ENCODE measurements at places on chromosomes 7 and 10.
A peak's percentile ranks its signal among the peaks of the same experiment; 100 is the strongest.

GRCh38 chr10:3785251-3785850 is 342 bp upstream of the KLF6 start:
- DNase-seq, result peak; percentile 99

GRCh38 chr10:6729071-6729774 is 149.1 kb upstream of the PRKCQ start:
- no peak for DNase-seq

DNA sequence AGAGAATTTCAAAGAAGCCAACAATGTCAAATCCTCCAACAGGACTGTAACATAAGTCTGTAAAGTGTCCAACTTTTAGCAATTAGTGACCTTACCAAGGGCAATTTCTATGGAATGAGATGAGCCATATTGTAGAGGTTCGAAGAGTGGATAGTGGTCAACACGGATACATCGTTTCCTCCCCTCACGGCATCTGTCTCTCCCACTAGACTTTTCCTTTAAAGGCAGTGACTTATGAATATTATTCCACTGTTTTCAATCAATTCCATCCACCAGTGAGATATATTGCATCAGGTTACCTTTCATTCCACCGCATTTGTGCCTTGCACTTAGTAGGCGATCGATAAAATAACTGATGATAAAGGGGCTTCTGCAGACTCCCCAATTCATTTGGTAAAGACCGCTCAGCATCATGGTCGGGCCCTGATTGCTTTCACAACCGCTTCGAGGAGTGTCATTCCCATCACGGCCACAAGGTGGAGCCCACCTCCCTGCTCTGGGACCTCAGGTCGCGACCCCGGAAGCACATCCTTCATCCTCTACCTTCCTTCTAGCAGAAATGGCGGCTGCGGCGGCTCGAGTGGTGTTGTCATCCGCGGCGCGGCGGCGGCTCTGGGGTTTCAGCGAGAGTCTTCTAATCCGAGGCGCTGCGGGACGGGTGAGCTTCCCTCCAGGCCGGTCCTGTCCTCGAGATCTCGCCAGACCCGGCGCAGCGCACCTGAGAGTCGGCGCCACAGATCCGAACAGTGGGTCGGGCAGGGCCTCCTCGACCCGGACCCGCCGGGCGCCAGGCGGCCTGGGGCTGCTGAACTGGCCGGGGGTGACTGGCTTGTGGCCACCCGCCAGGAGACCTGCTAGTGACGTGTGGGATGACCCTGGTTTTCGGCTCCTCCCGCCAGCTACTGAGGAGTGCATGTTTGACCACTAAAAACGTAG is at the start of gene PMPCB:
Gene PMPCB, plus strand, starts transcription at position 535 of the 936 bp plus-strand sequence. Its CDS starts 25 bp downstream, at position 560.
- DNase-seq, result peak; percentile 98

DNA sequence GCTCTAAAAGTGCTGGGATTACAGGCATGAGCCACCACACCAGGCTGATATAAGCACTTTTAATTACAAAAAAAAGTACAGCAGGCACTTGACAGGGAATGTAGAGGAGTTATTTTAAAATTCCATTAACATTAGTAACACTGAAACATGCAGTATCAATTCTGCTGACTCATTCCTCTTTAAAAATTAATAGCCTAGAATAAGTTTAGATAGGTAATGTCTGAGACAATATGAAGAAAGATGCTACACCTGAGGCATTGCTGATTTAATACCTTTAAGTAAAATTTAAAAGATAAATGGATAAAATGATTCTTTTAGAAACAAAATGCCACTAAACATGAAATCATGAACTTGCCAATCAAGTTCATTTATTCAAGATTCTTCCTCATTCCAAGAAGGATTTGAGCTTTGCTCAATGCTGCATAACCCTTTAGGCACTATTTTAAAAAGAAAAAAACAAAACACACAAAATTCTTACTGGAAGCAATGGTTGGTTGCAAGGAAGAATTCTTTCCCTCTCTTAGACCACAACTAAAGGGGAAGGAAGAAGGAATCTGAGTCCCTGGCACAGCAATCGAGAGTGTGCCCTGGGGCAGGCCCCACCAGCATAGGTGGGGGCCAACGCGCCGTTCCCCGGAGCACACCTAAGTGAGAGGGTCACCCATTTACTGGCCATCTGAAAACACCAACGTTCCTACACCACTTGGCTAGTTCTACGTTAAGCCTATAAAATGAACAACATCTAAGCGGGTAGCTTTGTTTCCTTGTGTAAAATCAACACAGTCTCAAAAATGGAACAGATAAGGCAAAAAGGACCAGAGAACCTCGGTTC is 26.6 kb downstream of the ESYT2 start:
- DNase-seq, result no peak

GRCh38 chr10:124530215-124530665 is 68.6 kb downstream of the LHPP start:
- peak; percentile 85 for DNase-seq

GRCh38 chr7:114663502-114663901 is 248.9 kb downstream of the FOXP2 start:
- DNase-seq, result no peak

GRCh38 chr7:88331322-88331721 is 24.6 kb upstream of the STEAP4 start:
- DNase-seq, result no peak

- DNase-seq, result no peak
Observed at GRCh38 chr10:61244261-61244775, 208.9 kb downstream of the TMEM26 start.

DNA sequence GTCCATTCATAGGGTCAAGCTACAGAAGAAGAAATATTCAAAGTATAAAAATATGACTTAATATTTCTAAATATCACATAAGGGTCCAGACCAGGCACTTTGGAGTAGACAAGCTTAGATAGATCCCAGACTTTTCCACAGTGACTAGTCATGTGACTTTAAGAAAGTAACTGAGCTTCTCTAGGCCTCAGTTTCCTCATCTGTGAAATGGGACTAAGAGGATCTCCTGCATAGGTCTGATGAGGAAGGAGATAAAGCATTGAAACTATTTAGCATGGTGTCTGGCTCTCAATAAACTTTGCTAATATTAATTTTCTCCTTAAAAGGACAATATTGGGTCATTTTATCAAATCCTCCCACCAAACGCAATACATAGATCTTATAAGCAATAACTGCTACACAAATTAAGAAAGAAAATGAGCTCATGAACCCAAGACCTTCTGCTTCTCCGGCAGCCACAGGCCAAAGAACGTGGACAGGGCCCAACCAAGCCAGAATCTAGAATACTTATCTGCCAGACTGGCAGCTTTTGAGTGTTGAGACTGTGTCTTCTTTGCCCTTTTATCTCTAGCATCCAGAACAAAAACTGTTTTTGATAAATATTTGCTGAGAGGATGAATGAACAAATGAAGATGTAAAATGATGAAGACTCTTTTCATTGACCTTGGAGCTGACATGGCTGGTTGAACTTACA is 1.6 kb upstream of the TARP start:
- no peak for DNase-seq

GRCh38 chr7:156892081-156892800 is 742 bp downstream of the LMBR1 start:
- DNase-seq, result peak; percentile 59

Data from activated gamma-delta T cell treated with Interleukin-2 at 50 U/mL for 16 hours (primary cell).